Stimulated activated CD4-positive, alpha-beta T cell treated with anti-CD3 and anti-CD28 coated beads, Interleukin-15, amount 100 ng/mL, for 1 hour (primary cell): ENCODE measurements at places on chromosomes 3 and 15.

DNA sequence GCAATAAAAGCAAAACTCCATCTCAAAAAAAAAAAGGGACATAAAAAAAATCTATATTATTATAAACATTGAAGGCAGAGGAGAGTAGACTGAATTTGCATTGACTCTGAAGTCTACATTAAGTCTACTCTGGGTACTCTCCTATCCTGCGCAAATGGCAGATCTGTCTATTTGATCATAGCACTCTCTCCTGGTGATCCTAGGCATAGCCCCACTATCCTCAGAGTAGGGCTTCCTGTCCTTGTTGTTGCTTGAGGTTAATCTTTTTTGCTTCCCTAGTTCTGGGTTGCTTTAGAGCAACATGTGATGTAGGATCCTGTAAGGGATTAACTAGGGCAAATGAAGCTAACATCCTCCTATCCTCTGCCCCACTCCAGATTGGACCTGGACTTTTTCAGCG lies 82.1 kb upstream of the LRRFIP2 start:
- DNase-seq = no peak

GRCh38 chr3:6860149-6860953 lies 564 bp upstream of the GRM7 start:
- DNase-seq = no peak

DNA sequence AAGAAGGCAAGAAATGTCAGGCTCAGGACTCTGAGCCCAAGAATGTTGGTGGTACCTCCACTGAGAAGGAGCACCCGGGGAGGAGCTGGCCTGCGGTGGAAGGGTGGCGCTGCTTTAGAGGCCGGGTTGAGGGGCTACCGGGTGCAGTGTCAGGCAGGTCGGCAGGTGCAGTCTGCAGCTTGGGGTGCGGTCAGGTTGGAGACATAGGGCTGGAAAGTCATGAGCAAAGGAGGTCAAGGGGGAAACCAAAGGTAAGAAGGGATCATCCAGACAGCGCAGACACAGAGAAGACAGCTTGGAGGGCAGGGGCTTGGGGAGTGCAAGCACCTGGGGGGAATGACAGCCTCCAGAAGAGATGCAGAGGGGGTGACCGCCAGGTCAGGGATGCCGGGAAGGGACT lies 274.4 kb upstream of the LYSMD4 start:
- DNase-seq = no peak

DNA sequence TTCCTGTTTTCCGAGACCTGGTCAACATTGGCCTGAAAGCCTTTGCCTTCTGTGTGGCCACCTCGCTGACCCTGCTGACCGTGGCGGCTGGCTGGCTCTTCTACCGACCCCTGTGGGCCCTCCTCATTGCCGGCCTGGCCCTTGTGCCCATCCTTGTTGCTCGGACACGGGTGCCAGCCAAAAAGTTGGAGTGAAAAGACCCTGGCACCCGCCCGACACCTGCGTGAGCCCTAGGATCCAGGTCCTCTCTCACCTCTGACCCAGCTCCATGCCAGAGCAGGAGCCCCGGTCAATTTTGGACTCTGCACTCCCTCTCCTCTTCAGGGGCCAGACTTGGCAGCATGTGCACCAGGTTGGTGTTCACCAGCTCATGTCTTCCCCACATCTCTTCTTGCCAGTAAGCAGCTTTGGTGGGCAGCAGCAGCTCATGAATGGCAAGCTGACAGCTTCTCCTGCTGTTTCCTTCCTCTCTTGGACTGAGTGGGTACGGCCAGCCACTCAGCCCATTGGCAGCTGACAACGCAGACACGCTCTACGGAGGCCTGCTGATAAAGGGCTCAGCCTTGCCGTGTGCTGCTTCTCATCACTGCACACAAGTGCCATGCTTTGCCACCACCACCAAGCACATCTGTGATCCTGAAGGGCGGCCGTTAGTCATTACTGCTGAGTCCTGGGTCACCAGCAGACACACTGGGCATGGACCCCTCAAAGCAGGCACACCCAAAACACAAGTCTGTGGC lies 16.9 kb downstream of the TMEM43 start:
- no peak for DNase-seq

DNA sequence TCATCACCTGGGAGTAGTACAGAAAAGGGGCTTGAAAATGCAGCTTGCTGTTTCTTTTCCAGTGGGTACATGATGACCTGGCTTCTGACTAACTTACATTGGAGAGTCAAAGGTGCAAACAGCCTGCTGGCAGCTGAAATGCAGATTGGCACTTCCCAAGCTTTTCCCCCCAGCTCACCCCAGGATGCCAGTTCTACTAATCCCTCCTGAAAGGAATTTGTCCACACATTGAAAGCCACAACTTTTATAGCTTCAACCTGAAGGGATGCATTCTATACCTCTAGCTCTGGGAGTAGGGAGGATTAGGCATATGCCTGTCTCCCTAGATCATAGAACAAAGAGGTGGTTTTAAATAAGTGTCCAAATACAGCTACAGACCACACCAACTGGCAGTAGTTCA lies 281.7 kb downstream of the EFHB start:
- no peak for DNase-seq

DNA sequence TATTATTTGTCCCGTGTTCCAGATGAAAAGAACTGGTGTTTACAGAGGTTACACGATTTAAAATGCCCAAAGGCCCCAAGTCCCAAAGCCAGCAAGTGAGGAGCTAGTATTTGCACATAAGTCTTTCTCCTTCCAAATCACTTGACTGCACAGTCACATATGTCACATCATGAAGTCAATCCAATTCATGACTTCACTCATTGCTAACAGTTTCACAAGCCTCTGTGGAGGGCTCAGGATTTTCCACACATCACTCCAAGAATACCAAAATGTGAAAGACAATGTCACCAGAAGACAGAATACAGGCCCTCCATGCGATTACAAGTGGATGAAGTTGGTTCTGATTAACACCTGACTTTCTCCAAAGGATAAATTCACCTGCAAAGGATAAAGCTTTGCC lies 283.1 kb upstream of the UBE2E2 start:
- DNase-seq = no peak

- no peak for DNase-seq
Measured at GRCh38 chr15:32952901-32953532, 235.2 kb downstream of the GREM1 start.

DNA sequence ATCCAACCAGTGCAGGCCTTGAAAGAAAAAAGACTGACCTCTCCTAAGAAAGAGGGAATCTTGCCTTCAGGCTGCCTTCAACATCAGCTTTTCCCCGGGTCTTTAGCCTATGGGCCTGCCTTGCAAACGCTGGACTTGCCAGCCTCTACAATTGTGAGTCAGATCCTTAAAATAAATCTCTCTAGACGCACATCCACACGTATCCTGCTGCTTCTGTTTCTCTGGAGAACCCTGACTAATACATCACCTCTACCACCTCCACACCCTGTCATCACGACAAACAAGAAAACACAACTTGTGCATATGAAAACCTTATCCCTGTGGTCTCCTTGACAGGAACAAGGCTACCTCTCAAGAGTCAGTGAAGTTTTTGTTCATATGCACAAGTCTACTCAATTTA lies 11.8 kb downstream of the CYFIP1 start:
- no peak for DNase-seq

GRCh38 chr15:72722071-72722696 lies 36.2 kb downstream of the BBS4 start:
- DNase-seq = peak; percentile 34

DNA sequence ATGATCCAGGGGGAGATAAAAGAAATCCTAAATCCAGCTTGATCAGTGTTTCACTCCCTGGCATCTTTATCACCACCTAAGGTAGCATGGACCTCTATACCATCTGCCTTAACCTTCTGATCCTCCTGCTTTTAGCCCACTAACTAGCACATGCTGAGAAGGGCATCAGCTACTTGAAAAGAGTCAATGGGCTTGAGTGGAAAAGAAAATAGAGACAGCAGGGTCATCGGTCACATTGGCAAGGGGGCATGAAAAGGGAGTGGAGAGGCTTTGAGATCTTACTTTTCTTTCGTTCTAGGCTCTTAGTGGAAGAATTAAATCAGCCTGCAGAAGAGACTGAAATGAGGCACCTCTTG lies 239 bp upstream of the ZFYVE19 start:
- no peak for DNase-seq

GRCh38 chr15:20658024-20658423 lies 116.4 kb upstream of the GOLGA6L6 start:
- DNase-seq = no peak

DNA sequence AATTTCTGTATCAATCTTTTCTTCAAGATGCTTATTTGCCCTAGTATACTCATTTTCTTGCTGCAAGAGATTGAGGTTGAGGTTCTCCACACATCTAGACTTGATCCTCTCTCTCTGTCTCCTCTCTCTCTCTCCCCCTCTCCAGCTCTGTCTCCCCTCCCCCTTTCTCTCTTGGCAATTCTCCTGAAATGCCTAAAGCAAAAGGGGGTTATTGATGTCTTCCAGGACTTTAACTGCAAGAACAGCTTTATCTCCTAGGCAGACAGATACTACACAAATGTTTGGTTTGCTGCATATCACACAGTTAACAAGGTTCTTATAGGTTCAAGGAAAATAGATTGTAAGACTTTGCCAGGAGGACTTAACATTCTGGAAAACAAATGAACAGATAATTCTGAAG lies 52.1 kb downstream of the TMEM212 start:
- no peak for DNase-seq

- DNase-seq = no peak
Measured at GRCh38 chr15:35507932-35508638, 37.9 kb downstream of the DPH6 start.

DNA sequence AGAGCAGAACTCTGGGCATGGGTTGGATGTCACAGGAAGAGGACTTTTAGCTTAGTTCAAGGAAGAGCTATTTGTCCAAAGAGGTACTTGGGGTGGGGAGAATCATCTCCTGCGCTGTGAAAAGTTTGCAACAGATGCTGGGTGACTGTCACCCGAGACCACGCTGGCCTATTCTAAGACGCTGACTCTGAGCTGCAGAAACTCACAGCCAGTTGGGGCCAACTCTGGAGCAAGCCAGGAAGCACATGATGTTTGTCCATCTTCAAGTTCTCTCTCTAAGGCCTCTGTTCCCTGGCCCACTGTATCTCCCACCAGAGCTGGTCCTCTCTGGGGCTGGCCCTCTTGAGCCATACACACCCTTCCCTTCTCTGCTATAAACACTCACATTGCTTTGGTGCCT lies 17.9 kb upstream of the CDCP1 start:
- no peak for DNase-seq

DNA sequence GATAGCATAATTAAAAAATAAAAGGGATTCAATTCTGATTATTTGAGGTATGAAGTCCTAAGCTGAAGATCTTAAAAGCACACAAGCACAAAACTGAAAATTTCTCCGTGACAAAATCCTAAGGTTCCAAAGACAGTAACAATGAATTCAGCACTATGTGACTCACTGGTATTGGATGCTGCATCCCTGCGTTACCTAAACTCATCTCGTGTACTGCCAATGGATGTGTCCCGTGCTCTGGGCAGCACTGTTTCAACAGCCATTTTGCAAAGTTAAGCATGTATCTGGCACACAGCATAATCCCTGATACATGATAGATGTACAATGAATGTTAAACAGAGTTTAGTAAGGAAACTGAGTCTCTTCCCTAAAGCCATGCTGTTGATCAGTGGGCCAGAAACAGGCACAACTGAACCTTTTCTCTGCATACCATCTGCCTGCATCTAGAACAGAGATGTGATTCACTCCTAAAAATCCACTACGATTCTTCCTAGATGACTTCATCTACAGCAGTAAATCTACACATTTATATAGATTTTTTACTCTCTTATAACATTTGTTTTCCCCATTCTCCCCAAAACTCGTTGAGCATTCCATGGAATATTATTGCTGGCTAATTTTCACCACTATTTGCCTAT lies 14.3 kb downstream of the SUCLG2 start:
- DNase-seq = no peak

DNA sequence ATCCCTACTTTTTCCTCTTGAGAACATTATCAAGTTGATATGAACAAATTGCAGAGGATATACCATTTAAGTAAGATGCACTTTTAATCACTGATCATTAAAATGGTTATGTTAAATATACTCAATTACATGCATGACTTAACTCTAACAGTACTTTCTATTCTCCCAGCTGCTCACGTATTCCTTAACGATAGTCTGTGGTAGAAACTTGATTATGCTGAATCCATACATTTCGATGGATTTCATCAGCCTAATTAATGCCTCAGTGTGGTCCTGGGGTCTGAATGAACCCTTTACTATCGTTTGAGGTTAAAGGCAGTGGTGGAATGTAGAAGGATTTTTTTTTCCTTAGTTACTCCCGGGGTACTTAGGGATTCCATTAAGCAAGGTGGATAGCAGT lies 18.6 kb downstream of the SOX2 start:
- DNase-seq = no peak

DNA sequence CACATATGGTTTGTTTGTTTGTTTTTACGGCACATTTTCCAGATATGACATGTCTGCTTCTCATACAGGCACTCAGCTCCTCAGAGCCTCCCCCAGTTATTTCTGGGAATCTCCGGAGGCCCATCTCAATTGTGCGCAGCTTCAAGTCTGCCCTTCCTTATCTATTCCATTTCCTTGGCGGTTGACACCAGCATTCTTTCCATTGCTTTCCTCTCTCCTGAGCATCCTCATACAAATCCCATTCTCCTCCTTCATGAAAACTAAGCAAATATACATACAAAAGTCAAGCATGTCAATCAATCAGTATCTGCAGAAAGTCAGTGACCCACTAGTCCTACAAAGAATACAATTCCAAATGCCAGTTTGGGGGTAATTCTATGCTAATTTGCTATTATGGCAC lies 166.7 kb downstream of the SQOR start:
- DNase-seq = no peak

- DNase-seq = no peak
Measured at GRCh38 chr15:71657141-71657540, 153.2 kb upstream of the NR2E3 start.

GRCh38 chr3:155934230-155934629 lies 63.8 kb downstream of the GMPS start:
- DNase-seq = no peak

DNA sequence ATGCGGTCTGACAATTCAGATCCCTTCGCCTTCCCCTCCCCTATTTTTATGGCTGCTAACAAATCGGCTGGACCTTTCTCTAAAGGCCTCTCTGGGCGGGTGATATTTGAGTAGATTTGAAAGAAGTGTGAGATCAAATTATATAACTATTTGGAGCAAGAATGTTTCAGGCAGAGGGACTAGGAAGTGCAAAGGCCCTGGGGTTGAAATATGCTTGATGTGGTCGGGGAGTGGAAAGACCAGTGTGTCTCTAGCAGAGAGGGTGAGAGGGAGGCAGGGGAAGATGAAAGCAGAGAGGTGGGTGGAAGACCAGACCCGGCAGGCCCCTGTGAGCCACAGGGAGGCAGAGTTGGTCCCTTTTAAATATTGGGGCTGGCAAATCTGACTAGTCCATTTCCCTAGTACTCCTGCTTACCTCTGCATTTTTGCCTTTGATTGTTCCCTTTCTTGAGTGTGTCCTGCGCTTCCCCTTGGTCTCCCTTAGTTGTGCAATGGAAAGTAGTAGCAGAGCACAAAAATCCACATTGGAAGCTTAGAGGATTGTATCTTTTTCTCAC lies 32.3 kb downstream of the SLCO3A1 start:
- no peak for DNase-seq

DNA sequence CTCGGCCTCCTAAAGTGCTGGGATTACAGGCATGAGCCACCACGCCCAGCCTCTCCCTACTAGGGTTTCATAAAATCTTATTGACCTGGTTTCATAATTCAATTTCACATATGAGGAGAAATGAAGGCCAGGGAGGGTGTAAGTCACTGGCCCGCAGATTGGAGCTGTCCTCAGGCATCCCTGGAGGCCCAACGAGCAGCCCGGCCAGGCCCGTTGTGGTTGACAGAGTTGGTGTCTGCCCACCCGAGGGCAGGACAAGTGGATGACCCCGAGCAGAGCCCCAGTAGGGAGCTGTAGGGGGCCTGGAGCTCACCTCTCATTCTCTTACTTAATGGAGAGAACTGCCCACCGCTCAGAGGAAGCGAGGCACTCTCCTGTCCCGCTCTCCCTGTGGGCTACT lies 78.9 kb downstream of the CPN2 start:
- DNase-seq = no peak
